Activated effector memory CD4-positive, alpha-beta T cell treated with Interleukin-2 at 50 U/mL for 16 hours (primary cell): ENCODE measurements at places on chromosomes 16 and 17.

DNA sequence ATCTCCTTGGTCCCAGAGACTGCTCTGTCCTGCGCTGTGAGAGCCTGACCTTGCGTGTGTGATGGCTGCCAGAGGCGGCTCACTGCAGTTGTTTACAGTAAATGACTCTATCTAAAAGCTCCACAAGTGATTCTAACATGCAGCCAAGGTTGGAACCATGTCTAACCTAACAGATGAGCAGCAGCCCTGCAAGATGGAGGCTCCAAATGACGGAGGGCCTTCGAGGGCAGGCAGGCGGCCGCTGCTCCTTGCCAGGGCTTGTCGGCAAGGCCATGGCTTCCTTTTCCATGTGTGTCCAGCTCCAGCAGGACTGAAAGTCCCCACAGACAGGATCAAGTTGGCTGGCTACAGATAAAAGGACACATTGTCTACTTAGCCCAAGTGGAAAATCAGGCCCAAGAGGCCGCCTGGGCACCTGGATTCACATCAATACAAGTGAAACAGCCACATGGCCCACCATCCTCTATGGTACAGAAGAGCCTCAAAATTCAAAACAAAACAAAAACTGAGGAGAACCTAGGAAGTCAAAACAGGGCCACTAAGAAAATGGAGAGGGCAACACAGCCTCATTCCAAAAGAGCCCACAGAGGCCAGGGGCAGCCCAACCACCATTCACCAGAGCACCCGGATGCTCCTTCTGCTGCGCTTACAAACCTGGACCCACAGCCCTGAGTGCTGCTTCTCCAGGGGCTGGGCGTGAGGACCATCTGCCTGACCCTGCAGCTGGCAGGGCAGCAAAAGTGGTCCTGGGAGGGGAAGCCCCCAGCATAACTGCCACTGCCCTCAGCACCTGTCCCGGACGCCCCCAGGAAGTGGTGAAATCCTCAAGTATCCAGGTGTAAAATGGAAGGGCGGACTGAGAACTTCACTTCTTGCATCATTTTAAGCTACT lies 65.0 kb downstream of the AMFR start:
- DNase-seq = no peak

DNA sequence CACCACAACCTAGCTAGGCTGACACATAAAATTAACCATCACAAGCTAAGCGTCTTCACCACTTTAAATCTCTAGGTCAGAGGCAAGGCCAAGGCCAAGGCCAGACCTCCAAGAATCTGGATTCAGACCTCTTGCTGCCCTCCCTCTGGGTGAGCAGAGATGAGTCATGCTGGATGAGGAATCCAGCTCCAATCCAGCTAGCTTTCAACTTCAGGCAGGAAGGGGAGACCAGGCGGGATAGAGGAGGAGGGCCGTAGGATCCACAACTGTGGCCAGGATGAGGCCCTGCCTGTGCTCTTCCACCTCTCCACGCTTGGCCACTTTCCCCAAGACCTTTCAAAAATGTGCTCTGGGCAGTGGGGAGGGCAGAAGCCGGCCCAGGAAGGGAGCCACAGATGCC lies 14.7 kb downstream of the LRRC75A start:
- DNase-seq = no peak

- no peak for DNase-seq
Measured at GRCh38 chr17:15957608-15958307, 12.8 kb downstream of the ADORA2B start.

GRCh38 chr16:88326611-88327485 lies 55.9 kb upstream of the ZNF469 start:
- DNase-seq = no peak

- DNase-seq = no peak
Measured at GRCh38 chr17:43958748-43959352, 5.1 kb upstream of the PYY start.

- DNase-seq = no peak
Measured at GRCh38 chr16:88977018-88977811, at the start of gene CBFA2T3. CBFA2T3 (minus strand) TSS chr16:88977207; CDS start chr16:88976807, 400 bp downstream.

- no peak for DNase-seq
Measured at GRCh38 chr17:41868568-41868967, 3.3 kb upstream of the KLHL11 start.

- no peak for DNase-seq
Measured at GRCh38 chr16:86530251-86531190, 20.2 kb downstream of the FOXF1 start.

- no peak for DNase-seq
Measured at GRCh38 chr17:59287891-59288290, 43.6 kb upstream of the YPEL2 start.

DNA sequence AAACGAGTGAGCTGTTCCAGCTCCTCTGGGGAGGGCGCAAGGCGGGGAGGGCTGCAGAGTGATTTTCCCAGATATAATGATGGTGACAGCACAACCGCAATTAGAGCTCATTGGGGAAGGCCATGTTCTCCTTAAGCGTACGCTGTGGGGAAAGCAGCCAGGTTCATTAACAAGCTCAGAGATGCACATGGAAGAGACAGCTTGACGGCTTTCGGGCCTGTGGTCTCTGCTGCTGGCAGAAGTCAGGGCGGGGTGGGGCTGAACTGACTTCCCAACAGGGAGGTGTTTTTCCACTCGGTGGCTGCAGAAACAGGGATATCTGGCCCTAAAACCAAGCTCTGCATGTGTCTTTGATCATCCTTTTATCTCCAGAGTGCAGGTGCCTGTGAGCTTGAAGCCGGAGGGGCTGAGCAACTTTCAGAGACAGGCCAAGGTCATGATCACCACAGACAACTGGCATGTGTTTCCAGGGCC lies 24.0 kb upstream of the CACNG1 start:
- no peak for DNase-seq

- peak; percentile 46 for DNase-seq
Measured at GRCh38 chr17:41962768-41963434, 3.7 kb upstream of the CNP start.

DNA sequence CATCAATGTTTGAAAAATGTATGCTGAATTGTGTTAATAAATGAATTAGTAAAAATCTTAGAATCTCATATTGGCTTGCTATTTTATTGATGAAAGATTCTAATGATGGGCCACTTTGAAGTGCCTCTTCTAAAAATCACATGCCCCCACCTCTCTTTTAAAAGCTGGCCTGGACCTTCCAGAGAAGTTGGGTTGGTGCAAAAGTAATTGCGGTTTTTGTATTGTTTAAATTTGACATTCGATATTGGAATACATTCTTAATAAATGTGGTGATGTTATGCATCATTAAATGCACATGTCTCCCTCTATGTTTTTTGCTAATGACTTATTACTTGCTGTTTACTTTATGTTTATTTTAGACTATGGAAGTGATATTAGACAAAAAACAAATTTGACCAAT lies 314.6 kb upstream of the C16orf82 start:
- no peak for DNase-seq
